Stimulated activated CD4-positive, alpha-beta T cell treated with anti-CD3 and anti-CD28 coated beads, Interleukin-2, amount 100 ng/mL, for 4 hours (primary cell): ENCODE measurements at places on chromosomes 3 and 15.

DNA sequence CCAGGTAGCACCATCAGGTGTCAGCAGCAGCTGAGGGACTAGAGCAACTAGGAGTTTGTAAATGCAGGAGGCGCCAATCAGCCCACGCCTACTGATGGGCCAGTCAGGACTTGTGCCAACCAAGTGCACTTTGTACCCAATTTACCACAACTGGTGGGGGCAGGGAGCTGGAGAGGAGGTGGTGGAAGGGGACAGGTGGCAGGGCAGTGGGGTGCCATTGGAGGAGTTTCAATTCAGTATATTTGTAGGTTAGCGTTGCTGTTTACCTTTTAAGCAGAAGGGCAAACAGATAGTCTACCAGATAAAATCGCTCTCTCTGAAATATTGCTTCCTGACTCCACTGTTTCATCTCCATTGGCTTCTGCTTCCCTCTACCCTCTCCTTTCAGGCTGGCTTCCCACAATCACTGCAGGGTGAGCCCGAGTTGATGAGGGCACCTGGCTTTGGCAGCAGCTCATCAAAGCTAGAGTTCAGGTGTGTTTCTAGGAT, 75.7 kb downstream of the TRIM69 start:
- DNase-seq = no peak

DNA sequence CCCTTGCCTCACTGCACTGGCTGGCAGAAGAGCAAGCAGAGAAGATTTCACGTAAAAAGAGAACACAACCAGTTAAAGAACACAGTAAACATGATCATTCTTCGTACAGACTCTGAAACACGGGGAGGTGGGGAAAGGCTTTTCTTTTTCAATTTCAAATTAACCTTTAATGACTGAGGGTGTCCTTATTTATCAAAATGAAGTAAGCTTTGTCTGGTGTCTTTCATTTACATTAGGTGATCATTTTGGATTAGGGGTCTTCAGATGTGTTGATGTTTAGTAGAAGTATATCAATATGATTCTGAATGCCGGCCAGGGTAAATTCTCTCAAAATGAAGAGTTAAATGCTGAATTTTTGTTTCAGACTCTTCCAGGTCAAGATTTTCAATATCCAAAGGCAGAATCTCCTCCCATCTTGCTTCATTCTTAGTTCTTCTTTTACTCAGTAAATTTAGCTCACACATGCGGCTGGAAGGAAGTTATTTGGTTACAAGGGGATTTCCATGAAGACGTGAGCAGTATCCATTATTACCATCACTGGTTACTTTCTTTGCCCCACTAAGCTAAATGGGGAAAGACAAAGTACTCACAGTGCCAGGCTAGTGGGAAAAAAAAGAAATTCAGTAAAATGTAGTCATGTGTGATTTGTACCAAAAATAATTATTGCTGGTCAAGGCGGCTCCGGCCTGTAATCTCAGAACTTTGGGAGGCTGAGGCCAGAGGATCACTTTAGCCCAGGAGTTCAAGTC, 272.2 kb upstream of the NR2F2 start:
- DNase-seq = no peak

GRCh38 chr3:156433138-156433537, 121.8 kb downstream of the SSR3 start:
- DNase-seq = no peak

GRCh38 chr3:176087066-176087697, 1110.1 kb downstream of the TBL1XR1 start:
- no peak for DNase-seq

DNA sequence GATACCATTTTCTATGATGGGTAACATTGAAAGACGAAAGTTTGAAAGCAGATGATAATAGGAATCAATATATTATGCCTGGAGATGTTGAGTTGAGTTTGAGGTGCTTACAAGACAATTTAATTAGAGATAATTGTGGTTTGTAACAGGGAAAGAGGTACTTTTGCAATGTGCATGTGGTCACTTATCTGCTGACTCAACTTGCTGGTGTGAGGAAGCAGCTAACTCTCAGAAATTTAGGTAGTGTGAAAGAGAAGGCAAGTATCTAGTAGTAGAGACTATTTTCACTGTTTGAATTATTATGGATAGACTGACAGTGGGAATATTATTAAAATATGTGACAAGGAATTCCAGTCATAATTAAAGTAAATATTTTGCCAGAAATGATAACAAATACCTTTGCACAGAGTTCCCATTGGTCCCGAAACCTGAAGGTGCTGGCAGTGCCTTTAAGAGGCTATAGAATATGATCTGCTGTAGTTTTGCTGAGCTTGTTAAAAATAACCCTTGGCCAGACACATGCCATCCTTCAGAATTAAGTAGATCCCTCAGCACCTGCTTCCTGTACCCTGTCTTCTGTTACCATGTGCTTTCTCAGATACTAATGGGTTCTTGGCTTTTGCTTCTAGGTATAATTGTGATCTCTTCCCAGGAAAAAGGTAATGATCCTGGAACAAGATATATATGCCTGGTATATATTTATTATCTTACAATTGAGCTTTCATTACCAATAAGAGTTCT, 315.9 kb downstream of the BCHE start:
- no peak for DNase-seq

GRCh38 chr15:101458908-101459578, 30.5 kb downstream of the PCSK6 start:
- DNase-seq = no peak

DNA sequence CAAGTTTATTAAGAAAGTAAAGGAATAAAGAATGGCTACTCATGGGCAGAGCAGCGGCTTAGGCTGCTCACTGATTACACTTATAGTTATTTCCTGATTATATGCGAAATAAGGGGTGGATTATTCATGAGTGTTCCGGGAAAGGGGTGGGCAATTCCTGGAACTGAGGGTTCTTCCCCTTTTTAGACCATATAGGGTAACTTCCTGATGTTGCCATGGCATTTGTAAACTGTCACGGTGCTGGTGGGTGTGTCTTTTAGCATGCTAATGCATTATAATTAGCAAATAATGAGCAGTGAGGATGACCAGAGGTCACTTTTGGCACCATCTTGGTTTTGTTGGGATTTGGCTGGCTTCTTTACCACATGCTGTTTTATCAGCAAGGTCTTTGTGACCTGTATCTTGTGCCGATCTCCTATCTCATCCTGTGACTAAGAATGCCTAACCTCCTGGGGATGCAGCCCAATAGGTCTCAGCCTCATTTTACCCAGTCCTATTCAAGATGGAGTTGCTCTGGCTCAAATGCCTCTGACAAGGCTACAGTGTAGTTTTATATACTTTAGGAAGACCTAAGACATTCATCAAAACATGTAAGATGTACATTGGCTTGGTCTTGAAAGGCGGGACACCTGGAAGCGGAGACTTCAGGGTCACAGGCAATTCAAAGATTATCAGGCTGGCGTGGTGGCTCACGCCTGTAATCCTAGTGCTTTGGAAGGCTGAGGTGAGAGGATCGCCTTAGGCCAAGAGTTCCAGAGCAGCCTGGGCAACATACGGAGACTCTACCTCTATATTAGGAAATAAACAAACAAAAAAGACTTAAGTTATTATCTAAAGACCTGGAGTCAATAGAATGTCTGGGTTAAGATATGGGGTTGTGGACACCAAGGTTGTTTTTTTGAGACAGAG, 3.2 kb upstream of the BLOC1S6 start:
- no peak for DNase-seq

GRCh38 chr15:28096411-28096669, 2.8 kb downstream of the OCA2 start:
- DNase-seq = no peak

DNA sequence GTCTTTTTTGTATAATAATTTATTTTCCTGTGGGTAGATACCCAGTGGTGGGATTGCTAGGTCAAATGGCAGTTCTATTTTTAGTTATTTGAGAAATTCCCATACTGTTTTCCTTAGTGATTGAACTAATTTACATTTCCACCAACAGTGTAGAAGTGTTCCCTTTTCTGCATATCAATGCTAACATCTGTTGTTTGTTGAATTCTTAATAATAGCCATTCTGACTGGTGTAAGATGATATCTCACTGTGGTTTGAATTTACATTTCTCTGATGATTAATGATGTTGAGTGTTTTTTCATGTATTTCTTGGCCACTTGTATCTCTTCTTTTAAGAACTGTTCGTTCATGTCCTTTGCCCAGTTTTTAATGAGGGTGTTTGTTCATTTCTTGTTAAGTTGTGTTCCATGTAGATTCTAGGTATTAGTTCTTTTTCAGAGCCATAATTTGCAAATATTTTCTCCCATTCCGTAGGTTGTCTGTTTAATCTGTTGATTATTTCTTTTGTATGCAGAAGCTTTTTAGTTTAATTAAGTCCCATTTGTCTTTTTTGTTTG, 713.3 kb upstream of the EPHA6 start:
- DNase-seq = no peak

DNA sequence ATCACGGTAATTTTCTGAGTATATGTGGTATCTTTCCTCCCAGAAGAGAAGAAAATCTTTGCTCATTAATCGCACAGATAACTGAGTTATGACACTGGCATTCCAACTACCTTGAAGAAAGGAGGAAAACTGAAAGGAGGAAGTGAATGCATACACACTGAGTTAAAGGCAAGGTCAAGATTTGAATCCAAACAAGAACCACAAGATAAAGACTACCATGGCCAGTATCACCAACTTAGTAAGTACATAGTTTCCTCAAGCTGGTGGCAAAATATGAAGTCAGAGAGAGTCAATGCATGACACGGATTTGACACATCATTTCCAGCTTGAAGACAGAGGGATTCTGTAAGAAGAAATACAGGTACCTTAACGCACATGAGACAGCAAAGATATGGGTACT, 287.5 kb downstream of the ULK4 start:
- DNase-seq = no peak

DNA sequence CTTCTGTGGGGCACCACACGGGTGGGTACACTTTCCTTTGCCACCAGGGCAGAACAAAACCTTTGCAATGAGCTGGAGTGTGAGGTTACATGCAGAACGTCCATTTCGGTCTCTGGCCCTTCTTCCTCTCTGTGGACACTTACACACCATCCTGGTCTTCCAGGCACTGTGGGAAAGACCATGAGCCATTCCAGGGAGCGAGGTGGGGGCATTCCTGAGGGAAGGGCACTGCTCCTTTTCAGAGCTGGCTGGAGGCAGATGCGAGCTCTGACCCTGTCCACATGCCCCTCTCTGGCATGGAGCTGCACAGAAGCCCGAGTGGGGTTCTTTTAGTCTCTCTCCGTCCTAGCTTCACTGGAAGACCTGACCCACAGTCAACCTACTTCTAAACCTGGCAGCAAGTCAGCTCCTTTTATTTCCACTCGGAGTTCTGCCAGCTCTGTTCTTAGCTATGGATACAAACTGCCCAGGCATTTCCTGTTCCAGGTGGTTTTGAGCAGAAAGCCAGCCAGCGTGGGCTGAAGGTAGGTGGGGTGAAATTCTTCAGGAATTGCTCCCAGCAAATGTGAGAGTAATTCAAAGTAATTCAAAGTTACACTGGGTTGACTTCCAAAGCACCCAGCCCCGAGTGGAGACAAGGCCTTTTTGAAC, 281.4 kb downstream of the ADAMTS17 start:
- DNase-seq = no peak

GRCh38 chr3:69738859-69739203, 433 bp upstream of the MITF start:
- no peak for DNase-seq

DNA sequence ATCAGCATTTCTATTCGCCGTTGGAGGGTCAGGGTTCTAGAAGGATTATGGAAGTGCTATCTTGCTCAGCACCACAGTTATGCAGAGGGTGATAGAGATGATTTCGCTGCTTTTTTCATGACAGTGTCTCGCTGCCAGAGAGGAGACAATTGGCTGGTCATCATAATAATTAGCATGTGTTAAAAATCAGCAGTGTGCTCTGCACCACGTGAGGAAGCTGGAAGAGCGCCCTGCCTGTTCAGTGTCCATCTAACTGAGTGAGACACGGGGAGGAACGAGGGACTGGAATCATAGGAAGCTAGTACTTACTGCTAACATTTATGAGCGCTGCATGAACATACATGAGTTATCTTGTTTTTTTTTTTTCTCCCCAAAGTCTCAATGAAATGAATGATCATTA, 116.2 kb upstream of the PLAAT1 start:
- DNase-seq = no peak

- DNase-seq = no peak
Observed at GRCh38 chr15:69659454-69660050, 206.9 kb downstream of the RPLP1 start.

GRCh38 chr15:91431041-91431715, 331.1 kb downstream of the SV2B start:
- no peak for DNase-seq

DNA sequence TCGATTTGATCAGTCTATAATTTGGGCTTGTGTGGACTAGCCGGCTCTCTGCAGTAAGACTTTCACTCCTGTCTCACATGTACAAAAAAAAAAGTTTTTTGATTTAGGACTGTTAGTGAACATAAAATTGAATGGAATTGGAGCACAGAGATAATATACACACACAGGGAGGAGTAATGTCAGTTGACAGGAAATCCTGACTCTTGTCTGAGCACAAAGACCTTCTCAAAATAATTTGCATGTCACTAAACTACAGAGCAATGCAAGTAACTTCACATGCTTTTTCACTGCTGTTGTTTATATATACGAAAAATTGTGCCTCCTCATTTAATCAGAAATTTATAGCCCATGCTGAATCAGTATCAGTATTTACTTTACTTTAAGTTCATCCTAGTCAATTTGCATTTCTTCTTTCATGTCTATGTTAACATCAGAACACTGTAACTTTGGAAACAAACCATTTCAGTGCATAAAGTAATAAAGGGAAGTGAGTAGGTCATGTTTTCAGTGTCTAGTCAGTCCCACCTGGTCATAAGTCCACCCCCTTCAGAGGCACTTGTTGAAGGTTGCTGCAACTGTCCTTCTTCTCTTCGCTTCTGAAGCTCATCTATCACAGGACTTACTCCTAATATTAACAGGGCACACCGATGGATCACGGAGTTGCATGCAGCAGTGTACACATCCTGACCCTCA, 115.8 kb downstream of the FBXL22 start:
- DNase-seq = no peak

- DNase-seq = no peak
Observed at GRCh38 chr15:35907511-35907910, 361.5 kb upstream of the DPH6 start.

DNA sequence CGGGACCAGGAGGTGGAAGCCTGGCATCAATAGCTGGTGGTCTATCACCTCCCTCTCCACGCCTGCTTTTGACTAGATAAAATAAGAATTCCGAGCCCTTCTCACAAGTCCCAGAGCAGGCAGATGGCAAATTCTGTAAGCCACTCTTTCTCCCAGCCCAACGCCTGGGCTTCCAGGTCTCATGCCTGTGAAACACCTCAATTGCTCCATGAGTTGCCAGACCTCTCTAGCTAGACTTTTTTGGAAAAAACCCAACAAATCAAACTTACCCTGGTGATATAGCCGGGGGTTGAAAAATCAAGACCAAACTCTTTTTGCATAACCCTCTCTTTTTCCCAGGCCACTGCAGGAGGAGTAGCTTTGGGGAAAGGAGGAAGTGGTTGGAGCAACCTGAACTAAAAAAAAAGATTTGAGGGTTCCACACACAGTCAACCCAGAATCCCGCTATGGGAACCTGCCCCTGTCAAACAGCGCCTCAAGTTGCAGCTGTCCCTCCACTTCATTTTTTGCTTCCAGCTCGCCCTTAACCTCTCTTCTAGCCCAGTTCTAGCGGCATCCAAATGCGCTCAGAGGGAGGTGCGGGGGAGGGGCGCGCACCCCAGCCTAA, 7.0 kb downstream of the BHLHE40 start:
- DNase-seq = no peak

GRCh38 chr3:195181741-195182469, 89.1 kb downstream of the XXYLT1 start:
- DNase-seq = no peak
